Activated naive CD4-positive, alpha-beta T cell treated with Interleukin-2 at 50 U/mL for 16 hours (primary cell): ENCODE measurements at places on chromosomes 5 and 9.
A peak's percentile ranks its signal among the peaks of the same experiment; 100 is the strongest.

DNA sequence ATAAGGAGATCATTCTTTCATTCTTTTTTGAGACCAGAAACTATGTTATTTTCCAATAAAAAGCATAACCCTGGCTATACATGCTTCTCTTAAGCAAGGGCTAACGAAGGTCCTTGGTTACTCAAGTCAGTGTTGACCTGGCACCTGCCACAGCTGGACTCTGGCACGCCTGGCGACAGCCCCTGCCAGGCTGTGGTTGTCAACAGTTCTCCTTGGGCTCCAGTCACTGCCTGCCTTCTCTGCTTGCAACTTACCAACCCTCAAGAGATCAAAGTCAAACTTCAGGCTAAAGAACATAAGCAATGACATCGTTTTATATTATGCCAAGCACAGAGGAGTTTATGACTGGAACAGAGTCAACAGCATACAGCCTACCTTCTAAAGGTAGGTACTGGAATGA is 61.4 kb upstream of the TBC1D9B start:
- no peak for DNase-seq

DNA sequence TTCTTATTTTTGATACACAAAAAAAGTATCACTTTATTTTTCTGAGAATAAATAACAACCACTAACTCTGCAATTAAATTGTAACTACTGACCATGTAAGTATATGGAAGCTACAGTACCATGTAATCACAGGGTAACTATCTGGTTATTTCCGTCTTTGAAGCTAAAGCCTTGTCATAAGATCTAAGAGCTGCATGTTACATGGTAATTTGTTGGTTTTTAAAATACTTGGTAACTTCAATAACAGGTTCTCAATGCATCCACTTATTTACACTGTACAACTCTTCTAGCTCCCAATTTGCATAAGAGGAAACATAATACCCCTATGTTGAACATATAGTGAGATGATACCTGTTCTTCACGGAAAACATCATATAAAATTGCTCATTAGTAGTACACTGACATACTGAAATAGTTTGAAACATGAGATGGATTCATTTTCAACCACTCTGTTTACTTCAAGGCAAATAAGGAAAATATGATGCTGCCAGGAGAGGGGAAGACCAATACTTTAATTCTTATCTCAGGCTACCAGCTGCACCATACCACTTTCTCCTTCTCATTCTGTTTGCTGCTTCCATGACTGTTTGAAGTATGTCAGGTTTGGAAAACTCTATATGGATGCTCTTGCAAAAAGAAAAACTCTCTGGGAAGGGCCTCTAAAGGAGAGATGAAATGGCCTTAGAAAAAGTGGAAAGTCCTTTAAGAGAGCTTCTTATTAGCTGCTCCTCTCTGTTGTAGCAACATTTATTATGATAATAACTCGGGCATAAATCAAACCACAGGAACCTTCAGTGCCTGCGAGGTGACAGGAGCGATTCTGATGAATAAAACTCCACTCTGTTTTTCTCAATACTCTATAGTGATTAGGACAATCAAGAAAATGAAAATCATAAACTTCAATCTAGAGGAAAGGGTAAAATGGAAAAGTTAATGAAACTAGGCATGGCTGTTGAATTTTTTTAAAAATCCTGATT is 150.2 kb downstream of the KIAA0825 start:
- DNase-seq, result no peak

DNA sequence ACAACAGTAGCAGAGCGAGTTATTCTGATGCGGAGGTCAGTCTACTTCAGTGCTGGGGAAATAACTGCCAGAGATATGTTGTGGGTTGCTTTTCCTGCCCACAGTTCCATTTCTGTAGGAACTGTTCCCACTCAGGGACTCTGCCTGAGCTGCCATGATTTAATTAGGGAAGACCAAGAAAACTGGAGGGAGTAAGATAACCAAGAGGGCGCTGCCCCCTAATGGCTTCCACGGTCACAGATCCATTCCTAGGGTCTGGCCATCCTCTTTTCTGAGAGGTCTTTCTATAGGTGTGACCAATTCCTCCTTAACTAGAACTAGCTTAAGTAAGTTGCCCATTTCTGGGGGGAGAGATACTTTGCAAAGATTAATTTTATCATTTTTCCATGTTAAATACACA is 125.9 kb downstream of the APBA1 start:
- no peak for DNase-seq

- no peak for DNase-seq
Measured at GRCh38 chr9:94932652-94933510, 206.4 kb downstream of the AOPEP start.

- peak; percentile 36 for DNase-seq
Measured at GRCh38 chr9:83620841-83621636, 1.9 kb upstream of the IDNK start.

GRCh38 chr5:58094031-58094430 is 365.9 kb downstream of the PLK2 start:
- no peak for DNase-seq

DNA sequence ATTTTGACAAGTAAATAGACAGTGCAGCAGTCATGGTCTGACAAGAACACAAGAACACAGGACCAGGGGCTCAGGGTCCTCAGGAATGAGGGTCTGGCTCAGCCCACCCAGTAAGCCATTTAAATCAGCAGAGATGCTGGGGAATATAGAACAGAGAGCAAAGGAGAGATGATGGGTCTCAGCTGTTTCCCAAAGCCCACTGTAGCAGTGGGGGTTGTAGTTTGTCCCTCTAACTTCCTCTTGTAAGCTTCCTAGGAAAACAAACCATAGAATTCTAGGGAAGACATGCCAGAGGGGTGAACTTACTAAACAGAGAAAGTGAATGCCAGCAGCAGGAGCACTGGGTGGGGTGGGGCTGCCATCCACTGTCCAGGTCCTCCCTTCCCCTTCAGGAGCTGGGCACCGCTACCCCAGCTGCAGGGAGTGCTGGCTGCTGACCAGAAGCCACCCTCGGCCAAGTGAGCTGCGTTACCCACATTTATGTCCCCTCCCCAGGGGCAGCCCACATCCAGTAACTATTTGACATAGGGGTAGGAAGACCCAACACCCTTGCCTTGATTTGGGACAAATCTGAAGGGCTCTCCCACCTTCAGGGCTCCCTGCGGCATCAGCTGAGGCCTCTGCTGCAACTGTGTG is 41.6 kb downstream of the GABBR2 start:
- no peak for DNase-seq

- peak; percentile 32 for DNase-seq
Measured at GRCh38 chr5:171961117-171961516, 45.3 kb downstream of the FBXW11 start.

GRCh38 chr5:133994990-133995333 is 9.8 kb downstream of the VDAC1 start:
- DNase-seq, result no peak

DNA sequence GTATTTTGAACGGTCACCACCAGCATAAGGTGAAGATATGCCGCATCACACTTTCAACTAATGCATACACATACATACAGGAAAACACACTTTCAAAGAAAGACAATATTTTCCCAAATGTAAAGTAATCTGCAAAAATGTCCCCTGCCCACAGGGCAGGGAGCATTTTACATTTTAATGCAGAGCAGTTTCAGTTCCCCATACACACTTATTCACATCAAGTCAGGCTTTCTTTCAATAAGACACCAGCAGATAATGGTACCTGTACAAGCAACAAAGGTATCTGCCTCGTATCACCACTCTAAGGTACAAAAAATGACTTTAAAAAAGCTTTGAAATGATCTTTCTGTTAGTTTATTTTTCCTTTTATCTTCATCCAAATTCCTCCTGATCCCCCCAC is 247.1 kb upstream of the CCNG1 start:
- no peak for DNase-seq

- no peak for DNase-seq
Measured at GRCh38 chr9:132770770-132771310, 100.6 kb downstream of the GTF3C4 start.
